Right atrium auricular region (tissue), 2 donors: ENCODE measurements at places on chromosomes 4 and X.
A peak's percentile ranks its signal among the peaks of the same experiment; 100 is the strongest.

DNA sequence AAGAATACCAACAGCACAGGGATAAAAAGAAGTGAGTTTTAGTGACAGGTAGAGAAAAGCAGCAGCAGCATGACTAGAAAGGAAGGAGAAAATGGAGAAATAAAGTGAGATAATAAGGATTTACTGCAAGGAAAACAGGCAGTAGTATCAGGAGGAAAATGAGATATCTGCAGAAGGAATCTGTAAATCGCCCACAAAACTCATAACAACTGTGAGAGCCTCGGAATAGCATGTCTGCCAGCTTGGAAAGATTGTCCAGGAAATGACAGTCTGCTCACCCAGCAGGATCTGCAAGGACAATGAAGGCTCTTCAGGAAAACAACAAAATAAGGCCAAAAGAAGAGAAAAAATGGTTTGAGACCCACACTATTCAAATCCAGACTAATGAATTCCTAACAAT, 47.4 kb downstream of the CXXC4 start:
- no peaks in the 10 kb centered on the region for H3K4me1 ChIP-seq
- no peak overlapping the region for H3K27ac ChIP-seq
- no peak for DNase-seq
- H3K27me3 ChIP-seq = no peaks in the 10 kb centered on the region

DNA sequence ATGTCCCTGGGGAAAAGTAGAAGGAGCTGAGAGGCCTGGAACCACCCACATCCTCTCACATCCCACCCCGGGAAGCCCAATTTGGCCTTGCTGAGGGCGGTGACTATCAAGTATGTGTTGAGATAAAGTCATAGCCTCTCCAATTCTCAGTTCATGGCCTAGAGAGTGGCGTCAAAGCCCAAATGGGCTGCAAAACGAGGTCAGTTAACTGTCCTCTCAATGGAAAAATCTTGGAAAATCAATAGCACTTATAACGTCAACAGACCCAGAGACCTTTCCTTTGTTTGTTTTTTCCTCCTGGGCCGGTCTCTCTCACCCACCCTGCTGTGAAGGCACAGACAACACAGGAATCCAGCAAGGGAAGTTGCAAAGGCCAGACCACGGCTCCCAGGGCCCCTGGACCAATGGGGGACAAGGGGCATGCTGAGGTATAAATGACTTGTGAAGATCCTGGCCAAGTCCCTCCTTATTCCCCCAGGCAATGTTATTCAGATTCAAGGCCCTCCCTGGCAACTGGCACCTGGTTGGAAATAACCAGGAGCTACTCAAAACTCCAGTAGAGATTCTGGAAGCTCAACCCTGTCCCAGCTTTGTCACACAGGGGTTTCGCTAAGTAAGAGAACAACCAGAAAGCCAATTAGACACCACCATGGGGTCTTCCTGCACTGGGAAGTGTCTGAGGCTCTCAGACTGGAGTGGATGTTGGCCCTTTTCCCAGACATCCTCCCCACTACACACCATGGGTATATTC, 38.6 kb downstream of the TSC22D3 start:
- no peaks in the 10 kb centered on the region for H3K36me3 ChIP-seq
- H3K27ac ChIP-seq = peak overlapping the region; percentile 64
- no peaks in the 10 kb centered on the region for H3K27me3 ChIP-seq
- no peak overlapping the region for H3K4me3 ChIP-seq

- no peaks in the 10 kb centered on the region for H3K27me3 ChIP-seq
- no peaks in the 10 kb centered on the region for H3K4me1 ChIP-seq
- no peak overlapping the region for H3K4me3 ChIP-seq
- no peak for DNase-seq
Measured at GRCh38 chr4:23422878-23423277, 467.0 kb downstream of the PPARGC1A start.

DNA sequence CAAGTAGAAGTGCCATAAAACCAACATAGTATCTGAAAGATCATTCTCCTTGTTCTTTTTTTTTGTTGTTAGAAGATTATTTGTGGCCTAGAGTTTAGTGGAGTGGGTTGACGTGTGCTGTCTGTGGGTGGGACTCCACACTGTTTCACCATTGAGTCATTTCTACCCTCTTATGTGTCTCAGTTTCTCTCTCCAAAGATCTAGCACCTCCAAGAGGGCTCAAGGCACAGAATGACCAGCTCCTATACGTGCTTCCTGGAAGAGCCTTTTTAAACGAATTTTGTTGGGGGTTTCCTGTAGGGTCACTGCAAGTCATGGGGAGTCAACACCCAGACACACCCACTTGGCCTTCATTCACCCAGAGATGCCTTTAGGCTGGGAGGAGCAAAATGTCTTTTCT, 150.1 kb downstream of the KLF8 start:
- H3K27me3 ChIP-seq = no peaks in the 10 kb centered on the region
- H3K27ac ChIP-seq = no peak overlapping the region
- no peak for DNase-seq
- no peak overlapping the region for H3K4me3 ChIP-seq
- H3K4me1 ChIP-seq = no peaks in the 10 kb centered on the region

DNA sequence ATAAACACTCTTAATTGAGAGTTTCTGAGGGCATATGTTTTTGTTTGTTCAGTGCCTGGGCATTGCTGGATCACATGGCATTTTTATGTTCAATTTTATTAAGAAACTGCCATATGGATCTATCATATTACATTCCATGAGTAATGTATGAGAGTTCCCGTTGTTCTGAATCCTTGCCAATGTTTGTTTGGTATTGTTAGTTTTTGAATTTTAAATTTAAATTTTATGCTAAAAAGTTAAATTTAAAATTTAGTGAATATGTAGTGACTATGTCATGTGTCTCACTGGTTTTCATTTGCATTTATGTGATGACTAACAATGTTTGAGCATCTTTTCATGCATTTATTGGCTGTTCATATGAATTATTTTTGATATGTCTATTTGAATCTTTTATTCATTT, 54.8 kb upstream of the GEMIN8 start:
- H3K4me3 ChIP-seq = no peak overlapping the region
- H3K27ac ChIP-seq = no peak overlapping the region
- H3K36me3 ChIP-seq = no peaks in the 10 kb centered on the region
- no peaks in the 10 kb centered on the region for H3K4me1 ChIP-seq
- no peaks in the 10 kb centered on the region for H3K27me3 ChIP-seq
- DNase-seq = no peak

DNA sequence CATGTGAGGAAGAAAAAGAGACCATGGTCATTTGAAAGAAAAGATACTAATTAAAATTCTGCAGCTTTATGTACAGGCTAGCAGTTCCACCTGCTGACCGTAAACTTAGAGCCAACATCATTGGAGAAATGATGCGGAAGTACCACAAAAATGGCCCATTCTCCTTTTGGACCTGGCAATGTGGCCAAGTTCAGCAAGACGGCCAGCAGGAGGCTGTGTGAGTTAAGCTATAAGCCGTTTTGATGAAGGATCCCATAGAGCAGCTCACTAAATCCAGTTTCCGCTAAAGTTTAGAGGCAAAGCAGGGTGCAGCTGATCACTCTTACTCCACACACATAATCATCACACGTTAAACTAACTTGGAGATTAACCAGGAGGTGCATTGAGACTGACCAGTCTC, 133.8 kb downstream of the LDB2 start:
- no peaks in the 10 kb centered on the region for H3K27me3 ChIP-seq
- DNase-seq = no peak
- H3K4me3 ChIP-seq = no peak overlapping the region
- no peaks in the 10 kb centered on the region for H3K4me1 ChIP-seq

GRCh38 chrX:17278961-17279360, 96.0 kb upstream of the NHS start:
- no peak overlapping the region for H3K4me3 ChIP-seq
- DNase-seq = no peak
- no peaks in the 10 kb centered on the region for H3K27me3 ChIP-seq

DNA sequence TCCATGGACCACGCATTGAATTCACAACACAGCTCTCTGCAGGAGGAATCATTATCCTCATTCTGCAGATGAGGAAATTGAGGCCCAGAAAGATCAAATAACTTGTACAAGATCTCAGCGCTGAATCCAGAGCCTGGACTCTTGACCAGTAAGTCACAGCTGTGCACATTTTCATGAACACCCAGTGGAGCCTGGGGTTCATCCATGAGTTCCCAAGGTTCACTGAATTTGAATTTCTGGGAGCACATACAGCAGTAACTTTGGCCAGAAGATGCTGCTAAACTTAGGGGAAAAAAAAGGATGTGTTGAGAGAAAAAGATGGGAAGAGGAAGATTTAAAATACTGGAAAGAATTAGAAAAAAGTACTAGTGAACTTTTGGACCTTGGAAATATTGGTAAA, 218.7 kb upstream of the PPARGC1A start:
- H3K27me3 ChIP-seq = no peaks in the 10 kb centered on the region
- no peaks in the 10 kb centered on the region for H3K4me1 ChIP-seq
- H3K36me3 ChIP-seq = no peaks in the 10 kb centered on the region
- no peak overlapping the region for H3K4me3 ChIP-seq

DNA sequence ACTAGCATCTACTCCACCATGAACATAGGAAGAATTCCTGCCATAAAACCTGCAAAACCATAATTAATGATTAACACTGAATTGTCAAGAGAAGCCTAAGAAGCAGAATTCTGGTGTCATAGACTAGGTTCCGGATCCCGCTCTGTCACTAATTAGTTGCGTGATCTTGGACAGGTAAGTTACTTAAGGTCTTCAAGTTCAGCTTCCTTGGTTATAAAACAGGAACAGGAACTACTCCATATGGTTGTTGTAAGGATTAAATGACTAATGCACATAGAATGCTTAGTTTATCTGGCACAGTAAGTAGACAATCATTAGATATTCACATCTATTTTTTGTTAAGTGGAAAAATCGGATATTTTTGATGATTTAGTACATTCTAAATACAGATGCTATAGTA, 14.3 kb downstream of the G3BP2 start:
- no peak for DNase-seq
- H3K4me3 ChIP-seq = no peak overlapping the region
- H3K27ac ChIP-seq = no peak overlapping the region
- no peaks in the 10 kb centered on the region for H3K4me1 ChIP-seq
- H3K36me3 ChIP-seq = peaks cover 48% of the 10 kb centered on the region
- no peaks in the 10 kb centered on the region for H3K27me3 ChIP-seq

DNA sequence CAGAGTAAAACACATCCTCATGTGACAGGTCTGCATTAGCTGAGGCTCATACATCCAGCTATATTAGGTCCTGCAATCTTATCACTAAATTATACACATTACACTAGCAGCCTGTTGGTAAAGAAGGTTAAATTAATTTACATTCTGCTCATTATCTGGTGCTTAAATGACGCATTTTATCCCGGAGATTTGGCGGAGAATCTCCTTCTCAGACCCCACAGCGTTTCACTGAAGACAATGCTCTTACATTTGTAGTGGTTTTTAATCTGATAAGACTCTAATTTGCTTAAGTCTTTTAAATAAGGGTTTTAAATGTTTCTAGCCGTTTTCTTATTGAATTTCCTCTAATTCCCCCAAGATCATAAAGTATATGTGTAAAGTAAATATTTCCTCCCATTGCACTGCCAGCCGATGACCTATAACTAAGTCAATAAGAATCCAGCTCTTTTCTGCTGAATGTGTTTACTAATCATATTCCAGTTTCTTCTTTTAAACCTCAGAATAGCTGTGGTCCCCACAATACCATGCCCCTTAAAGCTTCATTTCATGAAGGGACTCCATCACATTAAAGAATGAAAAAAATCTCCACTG, 2.1 kb upstream of the PITX2 start:
- no peak overlapping the region for H3K27ac ChIP-seq
- H3K4me1 ChIP-seq = no peaks in the 10 kb centered on the region
- DNase-seq = no peak
- H3K36me3 ChIP-seq = no peaks in the 10 kb centered on the region
- no peak overlapping the region for H3K4me3 ChIP-seq

DNA sequence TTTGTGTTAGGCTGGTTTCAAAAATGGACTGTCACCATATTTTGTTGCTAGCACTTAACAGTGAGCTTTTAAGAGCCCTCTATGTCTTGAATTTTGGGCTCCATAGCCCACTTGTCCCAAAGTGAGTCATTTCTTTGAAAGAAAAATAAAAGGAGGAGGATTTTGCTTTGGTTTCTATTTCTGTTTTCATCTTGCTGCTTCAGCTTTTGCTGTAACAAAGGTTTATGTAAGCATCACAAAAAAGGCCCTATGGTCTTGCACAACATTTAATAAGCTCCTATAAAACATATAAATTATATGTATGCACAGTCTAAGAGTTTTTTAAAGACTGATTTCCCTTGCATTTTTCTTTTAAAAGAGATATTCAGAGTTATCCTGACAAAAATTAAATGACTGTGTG, 105.2 kb downstream of the PHOX2B start:
- peaks cover 19% of the 10 kb centered on the region for H3K36me3 ChIP-seq
- peaks cover 10% of the 10 kb centered on the region for H3K4me1 ChIP-seq
- no peak overlapping the region for H3K27ac ChIP-seq

- no peak overlapping the region for H3K4me3 ChIP-seq
- H3K4me1 ChIP-seq = no peaks in the 10 kb centered on the region
- H3K27me3 ChIP-seq = no peaks in the 10 kb centered on the region
Measured at GRCh38 chr4:120155287-120155686, 88.6 kb upstream of the MAD2L1 start.

DNA sequence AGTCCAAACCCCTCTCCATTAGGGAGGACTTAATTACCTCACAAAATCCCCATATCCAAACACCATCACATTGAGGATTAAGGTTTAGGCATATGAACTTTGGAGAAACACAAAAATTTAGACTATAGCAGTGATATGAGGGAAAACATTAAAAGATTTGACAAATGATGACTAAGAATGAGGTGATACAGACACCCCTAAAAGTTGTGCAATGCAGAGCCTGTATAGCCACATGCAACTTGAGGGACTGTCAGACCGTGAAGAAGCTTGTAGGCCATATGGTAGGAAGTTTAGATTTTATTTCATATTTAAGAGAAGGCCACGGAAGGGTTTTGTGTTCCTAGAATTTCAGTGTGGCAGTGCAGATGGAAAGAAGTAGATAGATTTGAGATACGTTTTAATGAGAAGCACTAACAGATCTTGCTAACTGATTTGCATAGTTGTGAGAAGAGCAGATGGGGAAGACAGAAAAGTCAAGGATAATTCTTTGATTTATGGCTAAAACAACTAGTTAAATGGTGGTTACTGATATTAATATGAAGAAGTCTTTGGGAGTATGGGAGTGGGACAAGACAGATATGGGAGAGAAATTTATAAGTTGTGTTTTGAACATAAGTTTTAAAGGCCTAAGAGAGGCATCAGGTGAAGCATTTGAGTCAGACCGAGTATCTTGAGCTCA, 5.5 kb upstream of the FIP1L1 start:
- H3K27ac ChIP-seq = no peak overlapping the region
- no peaks in the 10 kb centered on the region for H3K27me3 ChIP-seq
- H3K36me3 ChIP-seq = no peaks in the 10 kb centered on the region
- no peak overlapping the region for H3K4me3 ChIP-seq
- no peak for DNase-seq
- no peaks in the 10 kb centered on the region for H3K4me1 ChIP-seq

DNA sequence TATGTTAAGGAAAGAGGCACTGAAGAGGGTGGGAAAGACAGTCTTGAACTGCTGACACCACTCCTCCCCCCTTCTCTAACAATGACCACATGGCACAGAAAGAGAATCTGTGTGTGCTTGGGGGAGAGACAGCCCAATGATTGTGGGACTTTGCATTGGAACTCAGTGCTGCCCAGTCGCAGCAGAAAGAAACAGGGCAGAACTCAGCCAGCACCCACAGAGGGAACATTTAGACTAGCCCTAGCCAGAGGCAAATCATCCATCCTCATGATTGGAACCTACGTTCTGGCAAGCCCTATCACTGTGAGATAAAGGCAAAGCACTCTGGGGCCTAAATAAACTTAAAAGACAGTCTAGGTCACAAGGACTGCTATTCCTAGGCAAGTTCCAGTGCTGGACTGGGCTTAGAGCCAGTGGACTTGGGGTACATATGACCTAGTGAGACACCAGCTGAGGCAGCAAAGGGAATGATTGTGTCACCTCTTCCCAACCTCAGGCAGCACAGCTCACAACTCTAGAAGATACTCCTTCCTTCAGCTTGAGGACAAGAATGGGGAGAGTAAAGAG, 132.8 kb upstream of the S100G start:
- no peaks in the 10 kb centered on the region for H3K4me1 ChIP-seq
- H3K36me3 ChIP-seq = no peaks in the 10 kb centered on the region
